ENCODE measurements at places on chromosomes 2 and 18.

DNA sequence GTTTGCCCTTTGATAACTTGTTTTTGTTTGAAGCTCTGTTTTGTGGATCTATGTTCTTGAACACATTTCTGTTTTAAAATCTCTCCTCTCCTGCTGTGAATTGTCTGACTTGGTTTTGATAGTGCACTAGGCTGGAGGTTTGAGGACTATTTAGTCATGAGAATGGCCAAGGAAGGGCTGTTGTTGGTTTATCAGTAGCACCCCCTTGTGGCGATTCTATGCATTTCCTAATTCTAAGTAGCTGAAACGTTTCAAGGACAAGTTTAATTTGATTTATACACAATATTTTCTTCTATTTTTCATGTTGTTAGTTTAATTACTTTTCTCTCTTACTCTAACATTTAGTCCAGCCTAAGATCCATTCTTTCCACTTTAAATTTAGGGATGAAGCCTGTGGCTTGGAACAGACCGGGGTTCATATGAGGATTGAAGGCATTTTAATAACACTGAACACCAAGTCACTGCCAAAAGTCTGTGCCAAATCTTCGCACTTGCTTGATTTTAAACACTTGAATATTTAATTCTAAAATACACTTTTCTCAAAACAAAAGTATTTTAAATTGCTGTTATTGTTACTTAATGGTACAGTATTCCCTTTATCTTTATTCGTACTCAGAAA, 166.0 kb downstream of the SOCS6 start:
- no peak for DNase-seq

- no peak for DNase-seq
These were observed 117.1 kb upstream of the SERTAD2 start for GRCh38 chr2:64770781-64771334.

- DNase-seq, result no peak
These were observed 66.6 kb downstream of the STPG4 start for GRCh38 chr2:47088371-47089082.

- DNase-seq, result no peak
These were observed 49.6 kb upstream of the CHMP1B start for GRCh38 chr18:11801573-11801972.

Measured in stimulated activated CD8-positive, alpha-beta memory T cell treated with anti-CD3 and anti-CD28 coated beads, Interleukin-15, amount 100 ng/mL, for 1 hour (primary cell).